ENCODE measurements at places on chromosomes 4 and X.

GRCh38 chr4:168398589-168398988 is 80.0 kb upstream of the DDX60 start:
- DNase-seq: no peak

DNA sequence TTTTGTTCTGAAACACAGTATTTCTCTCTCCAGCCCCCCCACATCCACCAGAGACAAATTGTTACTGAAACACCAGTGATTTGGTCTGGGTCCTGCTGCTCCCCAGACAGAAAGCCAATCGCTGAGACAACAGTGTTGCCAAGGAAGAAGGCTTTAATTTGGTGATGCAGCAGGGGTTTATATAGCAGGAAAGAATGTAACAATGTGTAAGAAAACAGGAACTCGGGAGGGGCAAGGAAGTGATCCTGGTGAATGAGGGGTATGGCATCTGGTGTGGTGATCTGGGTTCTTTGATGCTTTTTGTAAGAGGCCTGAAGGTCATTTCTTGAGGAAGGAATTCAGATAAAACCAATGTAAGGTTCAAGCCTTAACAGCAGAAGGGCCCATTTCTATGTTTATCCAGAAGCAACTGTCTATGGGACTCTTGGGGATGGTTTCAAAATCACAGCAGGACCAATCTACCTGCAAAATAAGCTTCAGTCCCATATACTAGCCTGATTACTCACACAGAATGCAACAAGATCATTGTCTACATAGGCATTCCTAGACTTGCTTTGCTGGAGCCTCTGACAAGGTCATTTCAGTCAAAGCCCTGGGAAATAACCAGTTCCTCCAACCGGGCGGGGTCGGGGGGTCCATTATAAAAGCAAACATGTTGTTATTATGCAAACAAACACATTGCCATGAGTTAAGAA is 445.2 kb upstream of the ZFP42 start:
- DNase-seq: peak; percentile 52

- no peak for DNase-seq
These were observed 7.7 kb downstream of the AWAT2 start for GRCh38 chrX:70041993-70042392.

DNA sequence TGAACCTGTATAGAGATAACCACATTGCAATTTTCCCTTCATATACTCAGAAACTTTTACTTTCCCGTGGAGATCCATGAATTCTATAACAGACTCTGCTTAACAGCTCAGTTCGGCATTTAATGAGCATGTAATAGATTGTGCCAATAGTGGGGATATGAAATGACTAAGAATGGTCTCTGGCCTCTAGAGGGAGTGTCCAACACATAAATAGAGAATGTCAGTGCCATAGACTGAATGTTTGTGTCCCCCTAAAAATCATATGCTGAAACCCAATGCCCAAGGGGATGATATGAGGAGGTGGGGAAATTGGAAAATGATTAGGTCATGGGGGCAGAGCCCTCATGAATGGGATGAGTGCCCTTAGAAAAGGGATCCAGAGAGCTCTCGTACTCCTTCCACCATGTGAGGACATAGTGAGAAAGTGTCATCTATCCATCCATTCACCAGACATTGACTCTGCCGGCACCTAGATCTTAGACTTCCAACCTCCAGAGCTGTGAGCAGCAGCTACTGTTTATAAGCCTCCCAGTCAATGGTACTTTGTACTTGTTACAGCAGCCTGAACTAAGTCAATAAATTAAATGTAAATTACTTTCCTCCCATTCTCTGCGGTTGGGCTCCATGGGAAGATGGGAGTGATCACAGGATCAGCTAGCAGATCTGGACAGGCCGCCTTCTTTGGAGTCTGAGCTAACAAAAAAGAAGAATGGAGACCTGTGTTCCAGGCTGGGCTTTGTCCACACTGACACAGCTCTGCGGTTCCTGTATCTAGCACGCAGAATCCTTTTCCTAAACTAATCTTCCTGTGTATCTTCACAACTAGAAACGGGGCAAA is 28.1 kb upstream of the HPSE start:
- DNase-seq: peak; percentile 45

- DNase-seq: peak; percentile 59
These were observed 66.6 kb downstream of the EDNRA start for GRCh38 chr4:147547314-147548056.

DNA sequence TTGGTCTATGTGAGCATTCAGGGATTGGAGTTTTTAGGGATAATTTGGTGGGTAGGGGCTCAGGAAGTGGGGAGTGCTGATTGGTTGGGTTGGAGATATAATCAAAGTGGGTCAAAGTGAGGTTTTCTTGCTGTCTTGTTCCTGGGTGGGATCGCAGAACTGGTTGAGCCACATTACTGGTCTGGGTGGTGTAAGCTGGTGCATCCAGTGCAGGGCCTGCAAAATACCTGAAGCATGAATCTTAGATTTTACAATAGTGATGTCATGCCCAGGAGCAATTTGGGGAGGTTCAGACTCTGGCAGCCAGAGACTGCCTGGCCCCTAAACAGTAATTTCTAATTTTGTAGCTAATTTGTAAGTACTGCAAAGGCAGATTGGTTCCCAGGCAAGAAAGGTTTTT is 665.6 kb upstream of the PRKX start:
- DNase-seq: no peak

Data from AG10803 (cell line).